ENCODE measurements at places on chromosomes 6 and 20.

DNA sequence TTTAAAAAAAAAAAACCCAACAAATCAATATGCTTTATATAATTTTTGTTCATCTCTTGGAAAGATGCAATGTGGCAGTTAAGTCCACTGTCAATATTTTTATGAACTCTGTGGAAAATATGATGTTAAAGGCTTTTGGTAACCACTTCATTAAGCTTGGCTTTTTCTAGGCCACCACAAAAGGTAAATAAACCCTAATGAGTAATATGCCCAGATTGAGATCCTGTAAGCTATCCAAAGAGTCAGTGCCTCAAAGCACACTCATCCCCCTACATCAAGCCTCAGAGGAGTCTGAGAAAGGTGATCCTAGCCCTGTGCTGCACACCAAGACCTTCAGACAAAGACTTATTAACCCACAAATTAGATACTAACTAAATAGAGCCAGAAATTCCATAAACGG is 121.1 kb downstream of the CDC5L start:
- DNase-seq: no peak

DNA sequence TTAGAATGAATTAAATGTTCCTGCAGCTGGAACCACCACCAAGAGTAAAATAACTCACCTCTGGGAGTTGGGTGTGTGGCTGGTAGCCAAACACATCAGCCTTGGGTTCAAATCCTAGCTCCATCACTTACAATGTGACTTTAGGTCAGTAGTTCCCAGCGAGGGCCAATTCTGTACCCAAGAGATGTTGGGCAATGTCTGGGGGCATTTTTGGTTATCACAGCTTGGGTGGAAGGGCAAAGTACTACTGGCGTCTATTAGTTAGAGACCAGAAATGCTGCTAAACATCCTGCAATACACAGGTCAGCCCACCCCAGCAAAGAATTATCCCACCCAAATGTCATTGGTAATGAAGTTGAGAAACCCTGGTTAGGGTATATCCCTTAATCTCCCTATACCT is 48.8 kb downstream of the SLC13A3 start:
- no peak for DNase-seq

GRCh38 chr6:139174961-139175360 is 40.1 kb downstream of the HECA start:
- DNase-seq: no peak

GRCh38 chr20:32123088-32123487 is 13.6 kb downstream of the TM9SF4 start:
- DNase-seq: no peak

DNA sequence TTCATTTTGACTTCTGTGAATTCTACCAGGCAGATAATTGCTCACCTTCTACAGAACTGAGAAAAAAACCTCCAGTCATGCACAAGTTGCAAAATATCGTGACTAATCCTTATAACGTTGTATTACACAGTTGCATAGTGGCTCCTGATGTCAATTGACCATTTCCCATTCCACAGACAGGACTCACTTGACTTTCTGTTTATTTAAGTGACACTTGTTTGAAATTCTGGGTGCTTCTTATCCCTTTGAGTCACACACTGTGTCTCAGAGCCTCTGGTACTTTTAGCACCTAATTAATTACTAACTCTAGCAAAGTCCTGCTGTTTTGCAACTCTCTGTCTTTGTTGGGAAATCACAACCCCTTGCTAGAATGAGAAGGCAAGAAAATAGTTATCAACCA is 16.2 kb upstream of the RSPO3 start:
- no peak for DNase-seq

GRCh38 chr6:26064619-26065257 is 22.5 kb upstream of the HFE start:
- DNase-seq: no peak

All from stimulated activated CD4-positive, alpha-beta T cell treated with anti-CD3 and anti-CD28 coated beads, TNF-alpha, amount 100 ng/mL, for 4 hours (primary cell).